MCF 10A (cell line): ENCODE measurements at places on chromosomes 11 and 22.

DNA sequence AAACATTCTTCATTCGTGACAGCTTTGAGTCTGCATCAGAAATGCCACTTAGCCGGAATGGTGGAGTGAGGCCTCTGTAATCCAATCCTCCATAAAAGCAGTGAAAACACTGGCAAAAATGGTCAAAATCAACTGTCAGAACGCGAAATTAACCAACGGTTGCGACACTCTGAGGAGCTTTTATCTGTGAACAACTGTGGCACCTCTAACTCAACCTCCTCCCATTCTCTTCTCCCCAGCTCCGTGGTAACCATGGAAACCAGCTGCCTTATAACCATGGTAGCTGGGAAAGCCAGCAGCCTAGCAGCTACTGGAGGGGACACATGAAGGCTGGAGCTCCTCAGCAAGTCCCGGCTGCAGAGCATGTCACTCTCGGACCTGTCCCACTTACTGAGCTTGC, 20.3 kb downstream of the AP2A2 start:
- no peak for DNase-seq

DNA sequence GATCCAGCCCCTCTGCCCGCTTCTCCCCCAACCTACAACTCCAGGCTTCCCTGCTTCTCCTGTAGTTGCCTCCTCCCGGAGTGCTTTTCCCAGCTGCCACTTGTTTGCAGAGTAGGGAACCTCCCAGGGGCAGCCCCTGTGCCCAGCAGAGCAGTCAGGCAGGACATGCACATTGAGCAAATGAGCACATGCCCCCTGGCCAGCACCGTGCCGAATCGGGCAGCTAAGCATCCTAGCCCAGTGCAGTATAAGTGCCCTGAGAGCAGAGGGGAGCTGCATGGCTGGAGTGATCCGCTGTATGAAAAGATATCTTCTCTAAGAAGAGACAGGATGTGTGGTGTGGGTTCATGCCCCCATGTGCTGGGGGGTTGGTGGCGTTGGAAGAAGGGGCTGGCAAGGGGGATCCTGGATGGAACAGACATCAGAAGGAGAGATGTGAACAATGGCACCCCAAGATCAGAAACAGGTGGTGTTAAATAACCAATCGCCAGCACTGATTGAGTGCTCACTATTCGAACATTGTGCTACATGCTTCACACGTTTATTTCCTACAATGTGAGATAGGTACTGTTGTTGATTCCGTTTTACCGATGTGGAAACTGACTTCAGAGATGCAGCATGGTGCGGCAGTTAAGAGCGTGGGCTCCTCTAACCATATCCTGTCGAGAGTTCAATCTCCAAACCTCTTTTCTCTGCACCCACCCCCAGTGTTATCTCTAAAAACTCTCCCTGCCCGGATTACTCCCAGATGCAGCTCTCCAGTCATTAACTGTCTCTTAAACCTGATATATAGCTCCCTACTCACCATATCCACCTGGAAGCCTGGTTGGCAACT, 1.2 kb downstream of the AIP start:
- no peak for DNase-seq

DNA sequence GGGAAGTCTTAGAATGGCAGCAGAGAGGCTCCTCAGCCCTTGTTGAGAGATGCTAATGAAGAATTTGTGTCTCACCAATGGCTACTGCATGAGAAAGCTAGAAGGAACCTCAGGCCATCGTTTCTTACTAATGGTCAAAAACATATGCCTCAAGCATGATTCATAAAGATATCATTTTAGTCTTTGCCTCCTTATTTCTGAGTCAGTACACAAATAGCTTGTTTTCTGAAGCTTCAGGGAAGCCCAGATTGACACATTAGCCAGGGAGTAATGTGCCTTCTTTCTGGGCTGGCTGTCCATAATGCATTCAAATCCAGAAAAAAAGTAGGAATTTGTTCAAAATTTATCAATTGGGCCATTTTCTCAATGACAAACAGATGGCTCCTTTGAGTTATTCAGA, 169.4 kb upstream of the ZBED5 start:
- peak; percentile 17 for DNase-seq

GRCh38 chr11:18703001-18703763, 4.6 kb downstream of the TMEM86A start:
- DNase-seq = no peak

GRCh38 chr11:11710556-11710955, 88.8 kb upstream of the GALNT18 start:
- DNase-seq = no peak

- DNase-seq = no peak
These were observed 1145.6 kb upstream of the TENM4 start for GRCh38 chr11:80586464-80586863.

DNA sequence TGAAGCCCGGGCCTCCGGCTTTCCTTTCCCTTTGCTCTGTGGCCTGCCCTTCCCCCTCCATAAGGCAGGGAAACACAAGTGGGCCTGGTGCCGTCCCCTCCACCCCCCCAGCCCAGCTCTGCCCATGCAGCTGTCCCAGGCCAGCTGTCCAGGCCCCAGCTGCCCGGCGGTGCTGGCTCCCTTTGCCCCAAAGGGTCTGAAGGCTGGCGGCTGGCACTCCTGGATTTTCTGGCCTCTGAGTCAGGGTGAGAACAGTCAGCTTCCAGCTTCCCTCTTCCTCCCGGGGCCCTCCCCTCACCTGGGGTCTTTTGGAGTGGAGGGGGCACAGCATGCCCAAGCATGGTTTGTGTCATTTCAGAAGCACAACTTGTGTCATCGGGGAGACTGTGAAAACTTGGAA, 27.8 kb downstream of the CD82 start:
- no peak for DNase-seq

GRCh38 chr11:1826552-1827094, 8.2 kb upstream of the SYT8 start:
- DNase-seq = peak; percentile 91

- peak; percentile 17 for DNase-seq
These were observed 17.6 kb downstream of the PRDM11 start for GRCh38 chr11:45163956-45164575.

- no peak for DNase-seq
These were observed 9.3 kb downstream of the ARHGEF17 start for GRCh38 chr11:73317373-73317772.

GRCh38 chr22:43392385-43392989, 19.3 kb upstream of the MPPED1 start:
- DNase-seq = no peak

DNA sequence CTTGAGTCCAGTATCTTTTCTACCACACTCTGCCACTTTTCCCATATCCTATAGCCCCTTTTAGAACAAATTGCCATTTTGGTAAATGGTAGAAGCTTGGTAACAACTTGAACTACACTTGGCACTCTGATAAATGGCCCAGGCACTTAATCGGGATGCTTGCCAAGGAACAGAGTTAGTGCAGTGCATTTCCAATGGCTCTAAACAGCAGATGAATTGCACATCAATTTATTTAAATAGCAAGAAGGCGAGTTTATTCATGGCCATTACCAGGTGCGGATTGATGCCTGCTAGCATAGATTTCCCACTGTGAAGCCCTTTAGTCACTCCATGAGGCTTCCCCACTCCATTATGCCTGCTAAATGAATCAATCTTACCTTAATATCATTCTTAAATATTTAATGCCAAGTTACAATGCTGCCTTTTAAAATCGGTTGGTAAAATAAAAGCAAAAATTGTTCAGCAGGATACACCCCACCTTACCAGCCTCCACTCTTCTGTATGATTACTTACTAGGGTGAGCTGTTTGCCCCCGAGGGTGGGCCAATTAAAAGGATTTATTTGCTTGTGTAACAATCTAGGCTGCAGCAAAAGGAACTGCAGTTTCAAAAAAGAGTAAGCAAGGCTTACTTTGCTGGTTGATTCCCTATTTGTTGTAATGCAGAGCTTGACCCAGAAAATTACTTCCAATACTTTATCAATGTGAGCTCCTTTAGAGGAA, 136.0 kb upstream of the ARHGAP42 start:
- DNase-seq = no peak

- peak; percentile 68 for DNase-seq
These were observed 15.4 kb downstream of the OR52K2 start for GRCh38 chr11:4464216-4465159.

GRCh38 chr22:25758316-25758715, 16.3 kb downstream of the MYO18B start:
- DNase-seq = peak; percentile 71

DNA sequence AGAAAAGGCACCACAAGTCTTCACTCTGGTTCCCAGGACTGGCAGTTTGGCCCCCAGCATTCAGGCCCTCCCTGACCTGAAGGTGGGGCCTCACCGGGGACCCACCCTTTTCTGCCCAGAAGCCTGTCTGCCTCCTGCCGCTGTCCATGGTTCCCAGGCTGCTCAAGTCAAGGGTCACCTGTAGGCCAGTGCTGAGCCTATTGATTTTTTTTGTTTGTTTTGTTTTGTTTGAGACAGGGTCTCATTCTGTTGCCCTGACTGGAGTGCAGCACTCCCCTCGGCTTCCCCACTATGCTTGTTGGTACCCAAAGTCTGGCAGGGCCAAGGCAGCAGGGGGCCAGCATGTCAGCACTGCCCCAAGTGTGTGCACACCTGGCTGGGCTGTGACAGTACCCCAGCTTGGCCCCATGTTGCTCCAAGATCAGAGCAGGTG, 11.0 kb upstream of the MED17 start:
- DNase-seq = no peak

- peak; percentile 100 for DNase-seq
These were observed 55.3 kb upstream of the GCAT start for GRCh38 chr22:37752189-37753087.

DNA sequence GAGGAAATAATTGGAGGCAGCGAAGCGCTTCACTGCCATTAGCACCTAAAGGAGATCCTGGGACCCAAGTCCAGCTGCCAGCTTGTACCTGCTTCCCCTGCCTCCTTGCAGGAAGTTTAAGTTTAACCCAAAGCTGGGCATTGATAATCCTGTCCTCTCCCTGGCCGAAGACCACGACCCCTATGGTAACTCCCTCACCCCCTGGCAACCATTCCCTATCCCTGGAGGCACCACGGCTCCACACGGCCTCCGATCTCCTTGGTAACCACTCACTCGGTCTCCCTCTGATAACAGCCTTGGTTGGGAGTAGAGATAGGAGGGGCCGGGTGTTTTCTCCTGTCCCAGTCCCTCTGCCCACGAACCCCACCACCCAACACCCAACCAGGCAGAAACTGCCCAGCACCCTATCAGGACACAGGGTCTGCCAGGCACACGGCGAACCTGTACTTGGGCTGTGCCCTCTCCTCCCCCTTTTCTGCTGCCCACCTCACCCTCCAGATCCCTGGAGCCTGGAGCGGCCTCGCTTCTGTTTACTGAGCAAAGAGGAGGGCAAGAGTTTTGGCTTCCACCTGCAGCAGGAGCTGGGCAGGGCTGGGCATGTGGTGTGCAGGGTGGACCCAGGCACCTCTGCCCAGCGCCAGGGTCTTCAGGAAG, 833 bp downstream of the NHERF4 start:
- no peak for DNase-seq

- DNase-seq = no peak
These were observed 6.0 kb downstream of the DDX25 start for GRCh38 chr11:125910226-125910849.

- DNase-seq = no peak
These were observed 98.3 kb downstream of the EMSY start for GRCh38 chr11:76543006-76543703.
